Hepatocyte (in vitro differentiated cells): ENCODE measurements at places on chromosomes 2 and 18.

GRCh38 chr18:34709750-34710441 is at the start of gene DTNA:
DTNA (plus strand) TSS chr18:34710298; CDS start chr18:34755977, 45,679 bp downstream.
- no peaks in the 10 kb centered on the region for H3K27me3 ChIP-seq
- no peak within 1 kb of the TSS for H3K4me3 ChIP-seq
- DNase-seq = peak; percentile 71
- peak within 1 kb of the TSS; percentile 72 for H3K27ac ChIP-seq
- H3K36me3 ChIP-seq = no peaks in the 10 kb centered on the region

DNA sequence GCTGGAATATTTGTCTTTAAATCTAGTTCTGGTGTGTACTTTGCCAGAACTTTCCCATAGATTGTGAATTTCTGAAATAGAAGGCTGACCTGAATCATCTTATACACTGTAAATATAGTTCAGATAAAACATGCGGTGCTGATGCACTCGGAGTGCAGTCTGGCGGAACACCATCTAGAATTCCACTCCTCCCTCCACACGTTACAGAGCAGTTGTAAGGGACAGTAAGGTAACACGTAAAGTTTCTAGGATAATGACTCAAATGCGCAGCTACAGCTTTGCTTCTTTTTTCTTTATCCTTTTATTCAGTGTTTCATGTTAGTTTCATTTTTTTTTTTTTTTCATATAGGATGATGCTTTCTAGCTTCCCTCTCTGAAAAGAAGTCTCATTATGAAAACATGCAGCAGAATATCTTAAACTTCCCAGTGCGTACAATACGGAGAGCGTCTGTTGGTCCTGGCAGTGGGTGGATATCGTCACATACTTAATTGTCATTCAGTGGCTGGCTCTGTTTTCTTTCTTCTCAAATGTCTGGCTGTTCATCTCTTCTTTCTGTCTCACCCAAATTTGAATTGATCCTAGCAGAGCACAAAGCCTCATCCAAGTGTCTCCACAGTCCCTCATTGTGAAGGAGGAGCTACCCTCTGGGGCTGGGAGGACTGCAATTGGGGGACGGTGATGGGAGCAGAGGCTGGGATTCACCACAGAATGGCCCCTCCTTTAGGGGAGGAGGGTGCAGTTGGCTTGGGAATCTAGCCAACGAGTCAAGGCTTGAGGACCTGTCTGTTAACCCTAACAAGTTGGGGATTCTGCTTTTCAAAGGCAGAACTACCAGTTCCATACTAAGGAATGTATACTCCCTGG is 138.8 kb downstream of the MYT1L start:
- no peaks in the 10 kb centered on the region for H3K36me3 ChIP-seq
- no peak overlapping the region for H3K4me3 ChIP-seq
- no peaks in the 10 kb centered on the region for H3K4me1 ChIP-seq
- DNase-seq = no peak
- no peak overlapping the region for H3K27ac ChIP-seq
- H3K27me3 ChIP-seq = no peaks in the 10 kb centered on the region

GRCh38 chr2:72984172-72984671 is 66.9 kb downstream of the EMX1 start:
- H3K4me3 ChIP-seq = no peak overlapping the region
- no peaks in the 10 kb centered on the region for H3K27me3 ChIP-seq
- no peaks in the 10 kb centered on the region for H3K36me3 ChIP-seq

GRCh38 chr18:41828137-41828536 is 126.9 kb upstream of the PIK3C3 start:
- DNase-seq = no peak
- H3K4me3 ChIP-seq = no peak overlapping the region
- H3K36me3 ChIP-seq = no peaks in the 10 kb centered on the region
- H3K4me1 ChIP-seq = no peaks in the 10 kb centered on the region

DNA sequence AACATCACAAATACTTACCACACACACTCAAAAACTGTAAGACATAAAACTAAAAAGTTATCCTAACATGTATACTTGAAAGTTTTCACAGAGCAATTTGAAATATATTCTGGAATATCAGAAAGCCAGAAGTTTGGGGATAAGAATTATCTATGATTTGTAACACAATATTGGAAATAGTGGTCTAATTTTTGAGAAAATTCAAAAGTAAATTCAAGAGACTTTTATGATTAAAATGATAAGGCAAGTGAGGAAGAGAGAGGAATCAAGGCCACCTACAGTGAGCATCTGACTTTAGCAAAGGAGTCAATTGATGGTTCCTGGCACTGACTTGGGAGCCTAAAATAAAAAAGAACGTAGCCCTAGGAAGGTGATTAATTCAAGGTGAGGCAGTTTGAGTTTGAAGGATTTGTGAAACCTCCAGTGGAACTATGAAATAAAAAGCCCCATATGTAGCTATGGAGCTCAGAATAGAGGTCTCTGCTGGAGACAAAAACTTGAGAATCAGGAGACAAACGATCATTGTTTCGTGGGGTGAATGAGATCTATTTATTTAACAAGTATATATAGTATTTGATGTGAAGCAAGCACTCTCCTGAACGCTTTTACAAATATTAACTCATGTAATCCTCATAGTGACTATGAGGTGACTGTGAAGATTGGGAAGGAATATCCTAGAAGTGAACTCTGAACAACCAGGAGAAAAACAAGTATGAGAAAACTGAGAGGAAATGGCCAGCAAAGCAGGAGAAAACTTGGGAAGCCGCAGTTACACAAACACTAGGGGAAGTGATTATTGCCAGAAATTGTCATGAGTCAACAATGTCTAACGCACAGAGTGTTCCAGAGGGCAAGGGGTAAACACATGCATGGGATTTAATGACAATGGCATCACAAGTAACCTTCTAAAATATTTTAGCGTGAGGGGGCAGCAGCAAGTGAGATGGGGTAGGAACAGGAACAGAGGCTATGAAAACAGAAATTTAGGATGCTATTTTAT is 12.8 kb downstream of the TFPI start:
- H3K27ac ChIP-seq = peak overlapping the region; percentile 83
- H3K4me1 ChIP-seq = peaks cover 17% of the 10 kb centered on the region
- H3K4me3 ChIP-seq = no peak overlapping the region
- H3K27me3 ChIP-seq = no peaks in the 10 kb centered on the region
